Memory B cell (primary cell): ENCODE measurements at places on chromosomes 5 and 9.

- DNase-seq, result no peak
These were observed 93.8 kb downstream of the VPS13A start for GRCh38 chr9:77271023-77271690.

DNA sequence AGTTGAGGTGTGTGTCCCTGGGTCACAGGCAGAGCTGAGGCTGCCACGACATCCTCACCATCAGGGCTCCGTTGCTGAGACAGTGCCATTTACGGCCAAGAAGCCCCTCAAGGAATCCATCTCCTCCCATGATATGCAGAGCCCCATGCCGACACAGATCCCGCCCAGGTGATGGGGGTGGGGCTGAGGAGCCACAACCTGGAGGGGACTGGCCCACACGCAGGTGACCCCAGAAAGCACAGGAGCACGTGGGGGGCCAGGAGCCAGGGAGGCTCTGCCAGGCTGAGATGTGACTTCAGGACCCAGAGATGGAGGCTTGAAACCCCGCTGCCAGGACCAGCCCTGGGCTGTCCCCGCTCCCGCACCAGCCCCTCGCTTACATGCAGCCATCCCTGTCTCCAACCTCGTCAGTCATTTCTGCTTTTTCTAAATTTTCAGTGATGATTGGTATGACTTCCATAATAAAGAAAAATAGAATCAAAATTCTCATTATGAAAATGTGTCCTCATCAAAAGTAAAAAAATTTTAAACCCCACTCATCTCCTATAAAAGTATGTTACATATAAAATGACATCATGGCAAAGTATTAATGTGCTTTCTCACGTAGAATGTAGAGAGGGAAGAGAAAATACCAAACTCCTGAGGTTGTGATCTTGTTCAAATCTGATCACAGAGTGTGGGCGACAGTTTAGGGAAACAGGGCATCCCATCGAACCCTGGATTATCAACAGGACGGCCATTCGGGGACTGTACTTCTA is 98.0 kb upstream of the SARDH start:
- DNase-seq, result no peak

DNA sequence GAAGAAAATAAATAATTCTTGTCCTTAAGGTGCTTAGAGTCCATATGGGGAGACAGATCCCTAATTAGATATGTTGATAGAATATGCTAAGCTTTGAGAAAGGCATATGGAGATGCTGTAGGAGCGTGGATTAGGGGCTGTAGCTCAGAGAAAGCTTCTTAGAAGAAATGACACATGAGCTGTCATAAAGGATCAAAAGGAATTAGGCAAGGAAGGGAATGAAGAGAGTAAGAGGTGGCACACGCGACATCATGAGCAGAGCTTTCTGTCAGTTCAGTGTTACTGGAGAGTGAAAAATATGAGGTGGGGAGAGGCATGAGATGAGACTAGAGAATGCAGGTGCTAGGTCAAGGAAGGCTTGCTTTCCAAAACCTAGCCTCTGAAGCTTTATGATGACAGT is 118.6 kb downstream of the KIAA0825 start:
- no peak for DNase-seq

GRCh38 chr9:68819065-68819464 is 114.0 kb downstream of the PIP5K1B start:
- no peak for DNase-seq

DNA sequence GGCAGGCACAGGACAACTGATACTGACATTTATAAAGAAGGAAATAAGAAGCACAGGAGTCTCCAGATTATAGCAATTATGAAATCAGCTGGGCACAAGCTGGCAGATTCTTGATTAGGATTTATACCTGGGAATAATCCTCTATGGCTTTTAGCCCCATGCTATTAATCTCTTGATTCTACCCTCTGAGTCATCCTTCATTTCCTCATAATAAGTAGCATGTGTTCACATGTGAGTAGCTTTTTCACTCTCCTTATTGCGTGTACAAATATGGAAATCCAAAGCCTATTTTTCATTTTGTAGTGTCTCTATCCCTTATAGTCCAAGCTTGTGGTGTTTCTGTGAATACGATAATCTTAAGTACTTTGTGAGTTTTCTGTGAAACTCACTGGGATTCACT is 185.0 kb upstream of the PRLR start:
- DNase-seq, result no peak

DNA sequence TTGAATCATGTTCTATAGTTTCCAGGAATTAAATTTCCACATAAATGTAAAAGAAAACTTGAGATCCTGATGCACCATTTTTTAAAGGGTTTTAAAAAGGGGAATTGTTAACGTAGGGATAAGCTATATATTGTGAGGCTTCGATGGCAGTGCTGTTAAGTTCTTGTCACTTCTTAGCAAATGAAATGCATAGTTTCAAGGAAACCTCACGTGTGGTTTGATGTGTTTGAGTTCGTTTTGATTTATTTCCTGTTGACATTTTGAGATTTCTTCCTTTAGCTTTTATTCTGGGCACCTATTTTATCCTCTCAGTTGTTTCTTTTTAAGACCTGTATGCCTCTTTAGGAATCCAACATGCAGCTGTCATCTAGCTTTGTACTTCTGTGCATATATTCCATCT is 301.0 kb downstream of the DOCK8 start:
- DNase-seq, result no peak

DNA sequence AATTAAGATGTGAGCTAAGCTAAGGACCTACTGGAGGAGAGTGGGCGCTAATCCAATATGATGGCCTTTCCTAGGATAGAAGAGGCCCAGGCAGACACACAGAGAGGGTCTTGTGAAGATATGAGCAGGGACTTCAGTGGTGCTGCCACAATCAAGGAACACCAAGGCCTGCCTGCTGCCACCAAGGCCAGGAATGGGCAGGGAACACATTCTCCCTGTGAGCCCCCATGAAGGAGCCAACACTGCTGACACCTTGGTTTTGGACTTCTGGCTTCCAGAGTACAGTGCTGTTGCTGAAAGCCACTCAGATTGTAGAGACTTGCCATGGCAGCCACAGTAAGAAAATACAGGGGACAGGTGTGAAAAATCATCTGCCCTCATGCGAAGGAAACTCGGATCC is 73.1 kb upstream of the IRX1 start:
- DNase-seq, result no peak

- no peak for DNase-seq
These were observed 132.3 kb downstream of the ADAMTSL1 start for GRCh38 chr9:18606281-18606680.
